ENCODE measurements at places on chromosomes 4 and X. TPM values are rescaled to one million over a fixed set of nuclear protein-coding genes. Genes with fewer than 3 reads are reported as not detected.

Gene HSD17B13
- total RNA-seq = 0.49 TPM

Gene PTCHD1
- under 0.01 TPM for total RNA-seq

Gene ARMCX1
- 25.3 TPM for total RNA-seq

Gene SLC9B1
- 0.24 TPM for total RNA-seq

Gene TCEAL6
- not detected for total RNA-seq

Gene TMEM154
- total RNA-seq = 0.60 TPM

Gene PAGE2B
- total RNA-seq = 0.78 TPM

Gene CSN1S1
- total RNA-seq = not detected

Gene ELOVL6
- total RNA-seq = 6.1 TPM

Gene F9
- not detected for total RNA-seq

Gene CXCL3
- total RNA-seq = 1.1 TPM

Gene PALLD
- total RNA-seq = 40.0 TPM

Gene TBC1D25
- total RNA-seq = 7.4 TPM

Gene IL1RAPL1
- total RNA-seq = 4.3 TPM

Gene CTAG2
- total RNA-seq = not detected

Gene CLGN
- total RNA-seq = not detected

Gene HTRA3
- total RNA-seq = 7.8 TPM

GRCh38 chrX:66408507-66408906, 230.4 kb downstream of the EDA2R start:
- DNase-seq = no peak

GRCh38 chr4:52869196-52869595, 7.1 kb downstream of the RASL11B start:
- no peak for DNase-seq

GRCh38 chr4:86788826-86789225, 60.4 kb downstream of the SLC10A6 start:
- DNase-seq = no peak

- no peak for DNase-seq
These were observed 1081.8 kb upstream of the GRID2 start for GRCh38 chr4:91222014-91222413.

- DNase-seq = no peak
These were observed 111.2 kb downstream of the COL25A1 start for GRCh38 chr4:109191216-109191615.

- peak; percentile 94 for DNase-seq
These were observed 34.0 kb downstream of the STARD8 start for GRCh38 chrX:68681443-68681941.

GRCh38 chrX:116417214-116417613, 19.2 kb upstream of the SLC6A14 start:
- no peak for DNase-seq

GRCh38 chrX:150569155-150569477, 695 bp downstream of the MTM1 start:
- no peak for DNase-seq

DNA sequence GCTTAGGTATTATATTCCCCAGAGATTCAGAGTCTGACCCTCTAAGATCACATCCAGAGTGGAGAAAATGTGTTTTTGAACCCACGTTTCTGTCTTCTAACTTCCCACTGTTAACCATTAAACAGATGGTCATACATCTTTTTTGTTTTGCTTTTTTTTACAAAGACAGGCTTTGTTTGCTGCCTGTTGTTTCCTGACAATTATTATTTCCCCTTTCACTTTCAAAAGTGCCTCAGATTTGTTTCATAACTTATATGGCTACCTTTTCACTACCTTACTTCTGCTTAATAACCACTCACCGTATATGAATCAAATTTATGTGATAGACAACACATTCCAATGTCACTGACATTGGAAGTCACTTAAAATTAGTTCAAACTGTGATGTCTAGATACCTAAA, 142.2 kb downstream of the HS3ST1 start:
- no peak for DNase-seq

DNA sequence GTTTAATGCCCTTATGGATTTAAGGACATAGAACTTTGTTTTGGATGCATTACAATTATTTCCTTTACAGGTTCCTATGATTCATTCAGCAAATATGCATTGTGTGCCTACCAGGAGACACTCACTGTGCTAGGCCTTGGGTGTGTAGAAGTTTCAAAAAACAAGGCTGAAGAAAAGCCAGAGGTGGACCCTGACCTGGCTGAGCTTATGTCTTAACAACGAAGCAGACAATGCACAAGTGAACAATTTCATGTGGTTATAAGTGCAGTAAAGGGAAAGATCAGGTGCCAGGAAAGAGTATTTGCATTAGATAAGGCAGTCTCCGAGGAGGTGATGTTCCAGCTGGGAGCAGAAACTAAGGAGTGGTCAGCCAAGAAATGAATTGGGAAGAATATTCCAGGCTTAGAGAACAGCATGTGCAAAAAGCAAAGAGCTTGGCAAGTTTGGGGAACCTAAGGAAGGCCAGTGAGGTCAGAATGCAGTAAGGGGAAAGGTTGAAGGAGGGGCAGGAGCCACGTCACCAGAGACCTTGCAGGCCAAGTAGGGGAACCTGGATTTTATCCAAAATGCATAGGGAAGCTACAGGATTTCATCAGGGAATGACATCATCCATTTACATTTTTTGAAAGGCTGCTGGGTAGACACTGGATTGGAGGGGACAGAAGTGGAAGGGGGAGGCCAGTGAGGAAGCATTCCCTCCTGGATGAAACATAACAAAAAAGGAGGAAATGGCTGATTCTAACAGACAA, 193.6 kb downstream of the SOWAHB start:
- peak; percentile 39 for DNase-seq

DNA sequence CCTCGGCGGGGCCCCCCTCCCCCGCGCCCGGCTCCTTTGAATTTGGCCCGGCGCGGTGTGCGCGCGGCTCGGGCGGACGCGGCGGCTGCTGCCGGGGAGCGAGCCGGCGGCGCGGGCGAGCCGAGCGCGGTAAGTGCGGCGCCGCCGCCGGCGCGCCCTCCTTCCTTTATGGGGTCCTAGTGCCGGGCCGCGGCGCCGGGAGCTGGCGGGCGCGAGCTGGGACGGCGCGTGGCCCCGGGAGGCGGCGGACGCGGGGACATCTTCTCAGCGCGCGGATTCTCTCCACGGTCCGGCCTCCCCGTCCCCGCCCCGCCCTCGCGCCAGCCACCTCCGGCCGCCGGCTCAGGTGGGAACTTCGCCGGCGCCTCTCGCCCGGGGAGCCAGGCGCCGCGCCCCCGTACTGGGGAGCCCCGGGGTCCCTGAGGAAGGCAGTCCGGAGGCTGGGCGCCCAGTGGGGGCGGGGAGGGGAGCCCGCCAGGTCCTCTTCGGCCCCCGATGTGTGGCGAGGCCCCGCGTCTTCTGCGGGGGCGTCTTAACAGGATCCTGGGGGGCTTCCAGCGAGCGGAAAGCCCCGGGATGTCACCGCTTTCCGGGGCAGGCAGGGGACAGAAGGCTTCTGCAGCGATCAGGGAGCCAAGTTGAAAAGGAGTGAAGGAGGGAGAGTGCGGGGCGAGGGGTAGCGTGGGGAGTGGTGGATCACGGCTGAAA, 98.4 kb upstream of the TENM3 start:
- no peak for DNase-seq

DNA sequence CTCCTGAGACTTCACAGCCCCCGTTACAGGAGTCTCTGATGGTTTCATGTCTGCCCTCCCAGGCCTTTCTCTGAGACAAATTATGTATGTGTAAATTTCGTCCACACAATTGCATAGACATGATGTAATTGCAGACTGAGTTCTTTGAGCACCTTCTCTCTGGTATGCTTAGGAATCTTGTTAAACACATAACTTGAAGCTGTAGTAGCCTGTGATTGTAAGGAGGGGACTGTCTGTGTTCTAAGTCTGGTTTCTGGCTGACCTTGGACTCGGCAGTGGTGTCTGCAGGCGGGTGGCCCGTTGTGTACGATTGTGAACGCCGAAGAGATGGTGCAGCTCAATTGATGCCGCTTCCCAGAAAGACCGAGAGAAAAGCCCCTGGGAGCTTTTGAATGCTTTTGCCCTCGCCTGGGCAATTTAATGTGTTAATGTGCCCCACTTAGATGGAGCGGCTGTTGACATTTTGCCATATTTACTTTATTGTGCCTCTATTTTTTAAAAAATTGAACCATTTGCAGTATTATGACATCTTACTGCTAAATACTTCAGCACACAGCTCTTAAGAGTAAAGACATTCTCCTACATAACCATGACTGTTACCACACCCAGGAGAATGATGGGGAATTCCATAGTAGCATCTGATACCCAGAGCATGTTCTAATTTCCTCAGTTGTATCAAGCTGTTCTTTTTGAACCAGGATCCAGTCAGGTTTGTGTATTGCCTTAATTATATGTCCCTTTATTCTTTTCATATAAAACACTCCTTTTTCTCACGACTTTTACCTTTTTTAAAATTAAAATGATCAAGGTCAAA, 58.4 kb upstream of the TADA2B start:
- DNase-seq = no peak

DNA sequence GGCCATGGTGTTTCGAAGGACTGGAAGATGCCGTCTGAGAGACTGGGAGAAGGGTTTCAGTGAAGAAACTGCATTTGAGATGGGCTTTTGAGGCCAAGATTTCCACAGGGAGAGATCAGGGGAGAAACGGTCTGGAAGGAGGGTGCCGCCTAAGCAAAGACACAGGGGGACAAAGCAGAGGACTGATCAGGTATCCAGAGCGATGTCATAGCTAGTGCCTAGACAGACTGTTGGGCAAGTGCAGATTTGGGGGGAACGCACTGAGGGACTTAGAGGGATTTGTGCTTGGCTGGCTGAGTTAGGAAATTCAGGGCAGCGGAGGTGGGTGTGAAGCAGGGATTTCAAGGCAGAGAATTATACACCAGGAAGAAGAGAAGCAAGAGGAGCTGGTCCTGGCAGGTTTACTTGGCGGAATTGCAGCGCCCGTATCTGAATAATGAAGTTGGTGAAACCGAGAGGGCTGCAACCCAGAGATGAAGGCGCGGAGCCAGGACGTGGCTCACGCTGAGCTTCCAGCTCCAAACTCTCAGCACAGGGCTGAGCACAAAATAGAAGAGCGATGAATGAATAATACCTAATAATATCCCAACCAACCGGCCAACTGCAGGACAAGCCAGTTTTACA, 106.9 kb downstream of the MAML3 start:
- no peak for DNase-seq

- DNase-seq = peak; percentile 24
These were observed 17.1 kb upstream of the MAP7D3 start for GRCh38 chrX:136268051-136269048.

- peak; percentile 61 for DNase-seq
These were observed 223.4 kb upstream of the RPL34 start for GRCh38 chr4:108396900-108397497.

- DNase-seq = no peak
These were observed 42.9 kb downstream of the ATXN3L start for GRCh38 chrX:13276991-13277390.

GRCh38 chrX:112759512-112759911, 79.8 kb upstream of the LHFPL1 start:
- DNase-seq = no peak

GRCh38 chrX:28223991-28224390, 242.7 kb upstream of the DCAF8L1 start:
- DNase-seq = no peak

- peak; percentile 3 for DNase-seq
These were observed 4.7 kb upstream of the PCDH18 start for GRCh38 chr4:137536789-137537561.

- no peak for DNase-seq
These were observed 32.7 kb upstream of the HTRA3 start for GRCh38 chr4:8236920-8237195.

DNA sequence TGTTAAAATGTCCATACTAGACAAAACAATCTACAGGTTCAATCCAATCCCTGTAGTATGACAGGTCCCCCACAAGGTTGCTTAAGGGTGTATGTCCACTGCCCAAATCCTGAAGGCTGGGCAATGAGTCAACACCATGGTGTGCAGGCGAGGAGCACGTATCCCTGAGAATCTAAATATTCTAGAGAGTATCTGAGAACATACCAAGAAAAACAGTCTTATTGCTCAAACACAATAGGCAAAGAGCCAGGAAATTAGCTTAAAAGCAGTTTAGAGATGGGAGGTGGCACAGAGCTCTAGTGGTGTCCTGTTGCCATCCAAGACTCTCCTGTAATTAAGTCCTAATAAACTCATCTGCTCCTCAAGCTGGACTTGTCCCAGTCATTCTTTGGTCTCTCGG, 37.0 kb downstream of the RCHY1 start:
- DNase-seq = no peak

DNA sequence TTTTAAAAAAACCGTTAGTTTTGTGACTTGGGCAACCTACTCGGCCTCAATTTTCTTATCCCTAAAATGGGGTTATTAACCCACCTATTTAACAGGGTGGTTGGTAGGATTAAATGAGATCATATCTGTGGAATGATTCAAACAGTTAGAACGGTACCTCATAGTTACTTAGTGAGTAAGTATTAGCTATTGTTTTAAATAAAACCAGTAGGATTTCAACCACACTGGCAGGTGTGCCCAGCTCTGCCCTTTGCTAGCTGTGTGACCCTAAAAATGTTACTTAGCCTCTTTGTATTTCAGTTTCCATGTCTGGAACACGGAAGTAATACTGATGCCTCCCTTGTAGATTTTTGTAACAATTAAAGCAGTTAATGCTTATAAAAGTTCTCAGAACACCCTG, 225.8 kb upstream of the SPRY1 start:
- no peak for DNase-seq

DNA sequence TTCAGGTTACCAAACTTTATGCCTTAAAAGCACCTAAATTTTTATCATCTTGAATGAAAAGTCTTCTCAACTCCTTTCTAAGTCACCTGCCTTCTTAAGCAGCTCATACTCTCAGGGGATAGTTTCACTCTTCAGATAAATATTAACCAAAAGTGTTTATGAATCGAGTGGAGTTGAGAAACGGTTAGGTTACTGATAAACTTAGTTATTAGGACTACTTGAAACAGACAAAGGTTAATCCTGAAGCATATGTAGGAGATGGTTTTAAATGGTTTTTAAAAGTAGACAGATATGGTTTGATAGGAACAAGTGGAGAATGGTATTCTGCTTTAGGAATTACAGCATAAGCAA, 32.8 kb downstream of the CLDN22 start:
- DNase-seq = no peak

- no peak for DNase-seq
These were observed 43.5 kb downstream of the FMR1NB start for GRCh38 chrX:148024425-148025148.

- no peak for DNase-seq
These were observed 218.9 kb downstream of the HS3ST1 start for GRCh38 chr4:11209826-11210225.

- DNase-seq = no peak
These were observed 38.9 kb upstream of the PLAC8 start for GRCh38 chr4:83153417-83153816.

DNA sequence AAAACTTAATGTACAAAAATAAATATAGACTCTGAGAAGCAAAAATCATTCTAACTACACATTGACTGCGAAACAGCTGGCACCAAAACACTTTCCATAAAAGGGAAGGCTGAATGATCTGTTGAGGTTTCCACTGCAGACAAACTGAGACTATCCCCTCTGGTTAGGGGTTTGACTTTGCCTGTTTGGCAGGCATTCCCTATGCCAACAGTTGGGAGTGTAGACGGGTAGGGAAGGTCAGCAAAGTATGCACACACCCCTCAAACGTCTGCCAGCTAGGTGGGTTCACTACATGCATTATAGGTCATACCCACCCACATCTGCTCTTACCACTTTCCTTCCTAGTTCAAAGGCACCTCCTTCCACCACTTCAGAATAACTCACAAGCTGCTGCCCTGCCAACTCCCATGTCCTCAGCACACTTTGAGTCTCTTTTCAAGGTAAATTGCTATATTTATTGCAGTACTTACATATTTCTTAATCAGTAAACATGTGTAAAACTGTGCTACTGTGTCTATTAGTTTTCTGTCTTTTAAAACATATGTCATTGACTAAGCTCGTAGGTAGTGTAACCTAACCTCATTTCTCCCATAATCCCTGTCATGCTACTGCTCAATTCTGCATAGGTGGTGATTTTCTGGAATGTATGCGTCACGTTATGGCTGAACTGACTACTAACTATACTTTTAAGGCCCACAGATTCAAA, 12.4 kb downstream of the CTSO start:
- DNase-seq = no peak

Measured in RPMI7951 (cell line).